ENCODE measurements at places on chromosomes 5 and 9.
A peak's percentile ranks its signal among the peaks of the same experiment; 100 is the strongest.

GRCh38 chr9:81479573-81479972, 209.8 kb downstream of the TLE1 start:
- ATAC-seq: no peak

DNA sequence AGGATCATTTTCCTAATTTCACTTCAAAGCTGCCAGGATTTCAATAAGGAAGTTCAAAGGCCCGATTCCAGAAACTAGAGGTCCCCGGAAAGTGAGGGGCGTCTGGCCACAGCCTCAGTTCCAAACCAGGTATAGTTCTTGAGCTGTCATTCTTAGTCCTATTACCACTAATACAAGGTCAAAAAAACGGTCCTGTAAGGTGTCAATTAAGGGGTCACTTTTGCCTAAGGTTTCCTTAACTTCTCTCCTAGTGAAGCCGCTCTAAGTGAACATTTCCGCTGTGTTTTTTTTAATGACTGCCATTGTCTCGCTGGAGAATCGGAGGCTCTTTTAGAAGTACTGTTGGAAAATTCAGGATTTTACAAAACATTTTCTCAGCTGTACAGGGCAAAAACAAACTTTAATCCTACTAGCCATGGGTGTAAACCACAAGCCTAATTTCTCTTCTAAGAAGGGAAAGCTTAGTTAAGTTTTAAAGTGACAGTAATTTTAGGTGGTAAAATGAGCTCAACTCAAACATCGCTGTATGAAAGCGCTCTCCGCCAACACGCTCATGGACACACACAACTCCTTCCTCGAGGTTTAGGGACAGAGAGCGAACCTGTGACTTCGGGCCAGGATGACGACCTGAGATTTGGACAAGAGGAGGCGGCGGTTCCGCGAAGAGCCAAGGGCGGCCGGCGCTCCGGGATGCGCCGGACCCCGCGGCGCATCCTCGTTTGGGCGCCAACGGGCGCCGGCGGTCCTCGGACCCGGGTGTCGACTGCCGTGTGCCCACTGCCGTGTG, 76.7 kb upstream of the IFNE start:
- ATAC-seq: peak; percentile 41

DNA sequence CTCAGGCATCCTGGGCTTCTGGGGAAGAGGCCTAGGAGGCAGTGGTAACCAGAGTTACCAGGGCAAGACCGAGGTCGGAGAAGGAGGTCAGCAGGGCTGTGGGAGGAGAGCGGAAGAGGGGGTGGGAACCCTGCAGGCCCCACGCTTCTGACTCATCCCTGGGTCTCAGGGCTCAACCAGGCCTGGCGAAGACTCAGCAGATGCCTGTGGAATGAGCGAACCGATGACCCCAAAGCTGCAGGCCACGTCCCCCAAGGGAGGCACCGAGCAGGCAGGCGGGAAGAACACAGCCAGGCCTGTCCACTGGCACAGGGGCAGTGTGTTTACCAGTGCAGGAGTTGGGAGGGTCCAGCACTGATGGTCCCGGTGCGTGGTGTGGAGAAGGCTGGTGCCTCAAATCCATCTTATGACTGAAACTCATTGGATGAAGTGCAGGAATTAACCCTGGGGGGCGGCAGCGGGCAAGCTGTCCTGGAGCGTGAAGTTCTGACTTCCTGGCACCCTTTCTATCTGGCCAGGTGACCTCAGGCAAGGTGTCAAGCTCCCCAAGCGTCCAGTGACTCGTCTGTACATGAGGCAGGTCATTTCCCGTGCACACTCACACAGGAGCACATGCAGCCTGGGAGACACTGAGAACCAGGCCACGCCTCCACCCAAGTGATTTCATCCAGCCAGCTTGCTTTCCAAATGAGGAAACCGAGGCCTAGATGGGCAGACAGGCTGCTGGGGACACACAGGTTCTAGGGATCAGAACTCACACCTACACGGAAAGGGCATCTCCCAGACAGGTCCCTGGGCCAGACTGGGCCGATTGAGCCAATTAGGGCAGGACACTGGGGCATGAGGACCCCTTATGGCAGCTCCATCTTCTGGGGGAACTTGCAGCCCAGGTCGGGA, 69.1 kb downstream of the ADAMTS2 start:
- no peak for ATAC-seq

- ATAC-seq: peak; percentile 27
Observed at GRCh38 chr5:157283434-157283833, 17.5 kb downstream of the CYFIP2 start.

DNA sequence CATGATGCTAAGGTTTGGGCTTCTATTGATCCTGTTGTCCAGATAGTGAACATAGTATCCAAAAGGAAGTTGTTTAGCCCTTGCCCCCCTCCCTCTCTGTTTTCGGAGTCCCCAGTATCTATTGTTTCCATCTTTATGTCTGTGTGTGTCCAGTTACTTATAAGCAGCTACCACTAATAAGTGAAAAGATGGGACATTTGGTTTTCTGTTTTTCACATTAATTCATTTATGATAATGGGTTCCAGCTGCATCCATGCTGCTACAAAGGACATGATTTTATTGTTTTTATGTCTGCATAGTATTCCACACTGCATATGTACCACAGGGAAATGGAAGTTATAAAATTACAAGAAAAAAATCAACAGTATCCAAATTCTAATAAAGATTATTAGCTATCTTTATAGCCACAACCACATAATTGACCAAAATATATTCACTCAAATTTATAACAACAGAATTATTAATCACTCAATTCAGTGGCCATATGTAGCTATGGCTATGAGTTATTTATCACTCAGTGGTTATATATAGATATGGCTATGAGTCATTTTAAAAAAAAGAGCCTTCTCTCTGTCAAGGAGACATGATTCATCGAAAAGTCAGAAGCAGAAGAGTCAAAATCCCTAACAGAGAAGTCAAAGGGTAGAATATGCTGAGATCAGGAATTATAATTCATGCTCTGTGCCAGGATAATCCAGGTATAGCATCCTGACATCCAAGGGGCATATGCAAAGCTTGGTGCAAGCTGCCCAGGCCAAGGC, 367.5 kb downstream of the DEPDC1B start:
- peak; percentile 49 for ATAC-seq

DNA sequence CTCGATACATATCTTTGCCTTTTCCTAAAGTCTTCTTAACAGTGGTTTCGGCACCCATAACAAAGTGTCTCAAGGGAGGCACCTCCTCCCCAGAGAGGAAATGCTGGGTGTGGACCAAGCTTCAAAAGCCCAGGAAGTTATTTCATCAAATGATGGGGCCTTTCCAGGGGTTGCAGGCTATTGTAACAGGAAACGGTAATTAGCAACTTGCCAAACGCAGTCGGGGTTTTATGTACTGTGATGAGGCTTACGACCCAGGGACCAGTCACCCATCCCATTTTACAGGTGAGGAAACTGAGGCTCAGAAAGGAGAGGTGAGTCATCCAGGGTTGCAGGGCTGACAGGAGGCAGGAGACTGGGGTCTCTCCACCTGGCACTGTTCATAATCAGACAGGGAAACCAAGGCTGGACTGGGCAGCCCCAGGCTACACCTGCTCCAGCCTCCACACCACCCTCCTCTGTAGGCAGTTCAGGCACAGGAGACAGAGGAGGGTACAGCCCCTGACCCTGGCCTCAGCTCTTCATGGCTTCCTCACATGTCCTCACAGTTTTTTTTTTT, 30.0 kb upstream of the SUSD3 start:
- ATAC-seq: peak; percentile 85

- ATAC-seq: peak; percentile 69
Observed at GRCh38 chr9:109887079-109887478, 107.1 kb downstream of the PALM2AKAP2 start.

DNA sequence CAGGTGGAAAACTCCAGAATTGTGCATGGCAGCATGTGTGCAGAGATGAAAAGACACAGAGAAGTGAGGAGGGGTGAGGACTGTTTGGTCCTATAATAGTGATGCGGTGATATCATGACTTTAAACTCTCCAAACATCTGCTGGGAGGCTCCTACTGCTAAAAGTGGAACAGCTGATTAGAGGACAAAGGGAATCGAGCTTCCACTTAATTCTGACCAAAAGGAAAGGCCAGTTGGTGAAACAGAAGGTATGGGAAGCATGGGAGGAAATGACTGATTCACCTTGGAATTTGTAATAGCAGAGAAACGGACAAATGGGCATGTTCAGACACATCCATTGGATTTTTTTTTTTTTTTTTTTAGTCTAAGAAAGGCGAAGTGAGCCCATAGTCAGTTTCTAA, 67.5 kb upstream of the MAMDC2 start:
- no peak for ATAC-seq

- ATAC-seq: no peak
Observed at GRCh38 chr5:59326596-59326995, 566.9 kb downstream of the PDE4D start.

- ATAC-seq: no peak
Observed at GRCh38 chr5:155406815-155407214, 393.3 kb downstream of the KIF4B start.

- ATAC-seq: no peak
Observed at GRCh38 chr5:5460311-5460710, 37.8 kb downstream of the ICE1 start.

GRCh38 chr9:114505187-114506081, at the start of gene WHRN:
WHRN (minus strand) TSS chr9:114505473; CDS start chr9:114504801, 672 bp downstream.
- ATAC-seq: peak; percentile 91

GRCh38 chr5:68432682-68433081, 217.1 kb downstream of the PIK3R1 start:
- ATAC-seq: peak; percentile 8

DNA sequence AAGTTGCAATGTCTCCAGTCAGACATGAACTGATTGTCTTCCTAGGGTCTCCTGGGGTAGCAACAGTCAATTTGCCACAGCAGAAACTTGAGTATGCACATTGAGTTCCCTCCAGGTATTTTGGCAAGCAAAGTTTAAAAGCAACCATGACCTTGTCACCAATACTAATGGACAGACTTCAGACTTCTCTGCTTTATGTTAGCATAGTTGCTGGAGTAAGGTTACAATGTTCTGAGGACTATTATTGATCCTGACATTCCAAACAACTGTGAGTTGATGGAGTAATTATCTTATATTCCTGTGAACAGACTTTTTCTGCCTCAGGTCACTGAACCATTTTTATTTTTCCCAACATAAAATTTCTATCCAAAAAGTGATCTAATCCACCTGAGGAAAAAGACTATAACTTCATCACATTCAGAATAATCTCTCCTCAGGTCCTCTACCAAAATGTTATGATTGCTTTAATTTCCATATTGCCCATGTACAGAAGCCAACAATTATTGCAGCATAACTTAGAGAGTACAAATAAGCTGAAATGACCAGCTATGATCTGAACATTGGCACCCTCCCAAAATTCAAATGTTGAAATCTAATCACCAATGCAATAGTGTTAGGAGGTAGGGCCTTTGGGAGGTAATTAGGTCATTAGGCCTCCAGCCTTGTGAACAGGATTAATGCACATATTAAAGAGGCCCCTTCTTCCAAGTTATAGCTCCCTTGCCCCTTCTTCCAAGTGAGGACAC, 228.3 kb downstream of the PDE4D start:
- ATAC-seq: no peak

- ATAC-seq: no peak
Observed at GRCh38 chr5:124630767-124631704, 115.4 kb downstream of the ZNF608 start.

- ATAC-seq: no peak
Observed at GRCh38 chr9:69339620-69340019, 14.6 kb downstream of the ENTREP1 start.

GRCh38 chr5:171405615-171406014, 13.8 kb upstream of the FGF18 start:
- peak; percentile 21 for ATAC-seq

GRCh38 chr9:104240890-104241289, 146.8 kb downstream of the SMC2 start:
- ATAC-seq: no peak

- ATAC-seq: peak; percentile 82
Observed at GRCh38 chr9:112121633-112122032, 53.5 kb downstream of the SUSD1 start.

- no peak for ATAC-seq
Observed at GRCh38 chr9:136172412-136173079, 32.4 kb downstream of the LHX3 start.

GRCh38 chr9:137313326-137313936, 11.4 kb upstream of the NRARP start:
- no peak for ATAC-seq

DNA sequence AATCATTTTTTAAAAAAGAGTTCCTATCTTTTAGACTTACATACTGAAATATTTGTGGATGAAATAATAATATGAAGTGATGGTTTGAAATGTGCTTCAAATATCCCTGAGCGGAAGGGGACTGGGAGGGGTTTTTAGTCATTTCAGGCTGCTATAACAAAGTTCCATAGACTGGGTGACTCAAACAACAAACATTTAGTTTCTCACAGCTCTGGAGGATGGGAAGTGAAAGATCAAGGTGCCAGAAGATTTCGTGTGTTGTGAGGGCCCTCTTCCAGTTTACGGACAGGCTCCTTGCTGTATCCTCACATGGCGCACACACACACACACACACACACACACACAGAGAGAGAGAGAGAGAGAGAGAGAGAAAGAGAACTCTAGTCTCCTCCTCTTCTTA, 27.1 kb upstream of the TEX10 start:
- no peak for ATAC-seq

GRCh38 chr9:130138791-130139190, 33.4 kb upstream of the NCS1 start:
- no peak for ATAC-seq

DNA sequence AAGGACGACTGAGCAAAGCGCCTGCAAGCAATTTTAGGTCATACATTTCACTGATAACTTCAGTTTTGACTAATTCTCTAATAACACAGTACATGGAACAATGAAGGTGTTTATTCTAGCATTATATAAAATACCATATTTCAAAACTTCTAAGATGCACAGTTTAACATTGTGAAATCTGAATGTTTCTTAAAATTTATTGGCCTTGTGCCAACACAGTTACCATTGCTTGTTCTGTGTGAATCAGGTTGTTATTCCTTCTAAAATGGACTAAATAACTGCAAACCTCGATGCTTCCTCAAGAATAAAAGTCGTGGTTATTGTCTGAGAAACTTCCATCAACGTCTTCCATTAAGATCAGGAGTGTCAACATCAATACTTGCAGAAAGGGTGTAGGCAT, 8.0 kb downstream of the MCC start:
- ATAC-seq: no peak

GRCh38 chr5:177403102-177403791, 2.8 kb upstream of the PFN3 start:
- peak; percentile 27 for ATAC-seq

GRCh38 chr9:100058699-100059579, 39.9 kb downstream of the ERP44 start:
- no peak for ATAC-seq

GRCh38 chr5:135395866-135396265, 3.2 kb downstream of the MACROH2A1 start:
- no peak for ATAC-seq

GRCh38 chr5:321230-321725, at the start of gene AHRR:
AHRR (plus strand) TSS chr5:321714; CDS start chr5:343903, 22,189 bp downstream.
- ATAC-seq: peak; percentile 74

- ATAC-seq: no peak
Observed at GRCh38 chr5:23820765-23821471, 313.5 kb downstream of the PRDM9 start.

GRCh38 chr5:170306381-170306831, 8.8 kb upstream of the LCP2 start:
- ATAC-seq: peak; percentile 64

- no peak for ATAC-seq
Observed at GRCh38 chr5:33479311-33479710, 38.5 kb downstream of the TARS1 start.

- ATAC-seq: no peak
Observed at GRCh38 chr9:7239708-7240107, 481.9 kb downstream of the KDM4C start.
